T-helper 17 cell (primary cell): ENCODE measurements at places on chromosomes 1 and 21.

DNA sequence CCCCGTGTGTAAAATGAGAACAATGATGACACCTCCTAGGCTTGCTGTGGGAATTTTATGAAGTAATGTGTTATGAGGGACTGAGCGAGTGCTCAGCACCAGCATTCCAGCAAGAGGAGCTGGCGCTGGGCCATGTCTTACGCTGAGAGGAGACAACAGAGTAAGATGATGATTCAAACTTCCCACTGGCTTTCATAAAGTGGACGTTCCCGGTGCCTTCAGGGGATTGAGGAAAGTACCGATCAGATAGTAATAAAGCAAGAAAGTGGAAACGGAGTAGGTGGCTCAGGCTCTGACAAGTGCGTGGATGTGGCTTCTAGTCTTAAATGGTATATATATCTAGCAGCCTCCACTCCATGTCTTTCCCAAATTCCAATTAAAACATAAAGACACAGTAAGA, 23.8 kb downstream of the EPHA10 start:
- DNase-seq = no peak

- no peak for DNase-seq
Observed at GRCh38 chr21:35565204-35565611, 495.1 kb downstream of the SETD4 start.

GRCh38 chr1:166977951-166978350, 2.6 kb upstream of the ILDR2 start:
- no peak for DNase-seq

- DNase-seq = no peak
Observed at GRCh38 chr1:163275222-163275621, 46.5 kb upstream of the NUF2 start.

DNA sequence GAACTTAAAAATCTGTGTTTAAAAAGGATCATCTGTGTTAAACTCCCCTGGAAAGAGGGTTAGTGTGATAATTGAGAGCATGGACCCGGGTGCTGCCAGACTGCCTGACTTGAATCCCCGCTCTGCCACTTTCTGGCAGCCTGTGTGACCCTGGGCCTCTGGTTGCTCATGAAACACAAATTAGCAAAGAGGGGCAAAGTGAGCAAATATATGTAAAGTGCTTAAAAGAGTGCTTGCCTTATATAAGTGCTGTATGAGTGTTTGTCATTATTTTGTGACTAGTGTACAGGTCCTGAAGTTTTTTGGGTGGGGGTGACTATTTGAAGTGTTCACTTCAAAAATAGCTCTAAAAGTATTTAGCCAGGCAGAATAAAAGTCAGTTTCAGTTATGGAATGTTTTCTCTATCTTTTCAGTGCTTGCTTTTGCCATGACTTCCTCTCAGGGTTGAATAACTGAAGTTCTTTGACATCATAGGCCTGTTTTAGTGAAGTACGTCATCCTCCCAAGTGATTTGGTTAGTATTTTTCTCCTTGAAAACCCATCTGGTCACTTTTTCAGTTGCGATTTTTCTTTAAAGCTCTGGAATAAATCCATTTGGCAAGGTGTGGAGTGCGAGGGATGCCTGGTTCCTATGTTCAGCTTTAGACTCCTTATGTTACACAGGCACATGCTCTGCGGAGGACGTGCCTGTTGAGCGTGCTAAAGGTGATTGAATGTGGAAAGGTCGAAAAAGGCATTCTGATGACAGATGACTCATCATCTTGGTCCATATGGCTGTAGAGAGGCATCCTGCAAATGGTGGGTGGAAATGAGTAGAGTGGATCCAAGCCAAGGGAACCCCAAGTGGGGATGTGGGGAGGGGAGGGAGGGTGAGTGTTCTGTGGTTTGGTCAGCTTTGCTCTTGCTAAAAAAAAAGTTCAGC, 47.8 kb downstream of the AK4 start:
- DNase-seq = no peak

DNA sequence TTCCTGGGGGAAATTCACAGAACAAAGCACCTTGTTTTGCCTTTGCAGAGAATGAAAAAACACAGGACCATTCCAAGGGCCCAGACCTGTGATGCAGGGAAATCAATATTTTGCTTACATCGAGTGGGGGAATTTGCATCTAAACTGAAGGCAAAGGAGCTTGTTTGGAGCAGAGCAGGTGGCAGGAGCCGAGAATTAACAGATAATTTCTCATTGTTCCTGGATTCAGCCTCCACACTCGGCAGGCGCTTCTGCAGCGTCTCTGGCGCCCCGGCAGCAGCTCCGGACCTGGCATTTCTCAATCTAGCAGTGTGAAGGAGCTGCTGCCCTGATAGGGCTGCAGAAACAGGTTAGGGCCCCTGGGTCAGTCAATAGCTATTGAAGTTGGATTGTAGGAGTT, 2.0 kb upstream of the SYT6 start:
- DNase-seq = no peak

DNA sequence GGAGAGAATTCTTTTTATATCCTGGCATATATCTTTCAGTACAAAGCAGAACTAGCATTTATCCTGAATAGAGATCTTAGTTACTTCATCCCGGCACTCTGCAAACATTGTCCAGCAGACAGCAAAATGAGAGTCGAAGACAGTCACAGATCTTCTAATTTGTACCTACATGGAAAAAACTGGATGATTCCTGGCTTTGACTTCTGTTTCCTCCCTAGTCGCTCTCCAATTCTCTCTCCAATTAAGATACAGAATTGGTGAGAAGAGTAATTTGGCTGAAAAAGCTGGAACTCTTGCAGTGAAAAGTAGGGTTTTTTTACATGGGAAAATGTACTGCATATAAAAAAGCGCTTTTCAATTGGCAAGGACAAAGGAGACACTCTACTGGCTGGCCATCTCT, 151.1 kb upstream of the C8B start:
- DNase-seq = no peak

DNA sequence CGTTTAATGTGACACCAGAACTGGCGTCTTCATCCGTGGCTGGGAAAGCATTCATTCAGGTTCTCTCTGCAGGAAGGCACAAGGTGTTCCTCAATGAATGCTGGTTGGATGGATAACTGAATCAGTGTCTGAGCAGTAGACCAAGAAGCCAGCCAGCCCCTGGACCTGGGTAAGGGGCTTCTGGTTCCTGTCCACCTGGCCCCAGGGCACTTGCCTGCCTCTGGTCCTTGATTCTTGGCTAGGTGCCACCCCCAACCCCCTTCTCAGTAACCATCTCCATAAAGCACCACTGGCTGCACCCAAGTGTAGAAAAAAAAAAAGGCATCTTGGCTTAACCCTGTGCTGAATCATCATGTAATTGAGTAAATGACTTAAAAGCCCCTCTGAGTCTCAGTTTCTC, 59.1 kb downstream of the KCND3 start:
- DNase-seq = no peak

- DNase-seq = no peak
Observed at GRCh38 chr21:46045154-46045553, 52.8 kb upstream of the COL6A2 start.

- no peak for DNase-seq
Observed at GRCh38 chr1:75641325-75641724, 30.4 kb upstream of the SLC44A5 start.
